Cerebellar nuclear complex (tissue), 1 donor: ENCODE measurements at places on chromosomes 6 and 20.

- DNase-seq = no peak
These were observed 144.0 kb downstream of the LRRC1 start for GRCh38 chr6:53938810-53939209.

DNA sequence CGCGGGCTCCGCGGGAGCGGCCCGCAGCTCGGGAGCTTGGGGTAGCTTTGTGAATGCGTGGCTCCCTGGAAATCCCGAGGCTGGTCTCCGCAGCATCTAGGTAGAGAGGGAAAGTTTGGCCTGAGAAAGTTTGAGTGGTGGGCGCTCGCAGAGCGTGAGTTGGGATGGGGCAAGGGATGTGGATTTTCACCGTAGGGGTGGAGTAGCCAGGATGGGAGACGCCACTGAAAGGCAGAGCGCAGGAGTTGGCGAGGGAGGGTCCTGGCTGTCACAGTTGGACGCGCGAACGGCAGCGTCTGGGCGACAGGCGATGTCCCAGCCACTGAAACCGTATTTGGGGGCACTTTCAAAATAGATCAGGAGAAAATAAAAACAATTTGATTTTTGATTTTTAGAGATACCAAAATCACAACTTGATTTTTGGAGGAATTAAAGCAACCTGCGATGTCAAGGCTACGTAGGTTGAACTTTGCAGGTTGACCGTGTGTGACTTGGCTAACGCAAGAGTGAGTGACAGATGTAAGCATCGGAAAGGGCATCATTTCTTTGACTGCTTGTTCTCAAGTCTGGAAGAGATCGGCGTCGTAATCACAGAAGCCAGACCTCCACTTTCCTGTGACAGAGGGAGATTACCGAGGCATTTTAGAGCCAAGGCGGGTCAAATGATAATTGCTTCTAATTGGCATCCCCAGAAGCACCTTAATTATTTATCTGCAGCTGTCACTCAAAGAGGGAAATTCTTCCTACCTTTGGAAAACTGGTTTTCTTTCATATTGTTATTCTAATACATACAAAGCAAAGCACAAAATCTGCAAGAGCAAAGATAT, 646 bp downstream of the HEY2 start:
- no peak for DNase-seq

GRCh38 chr6:43702534-43703440, 15.2 kb upstream of the MRPS18A start:
- DNase-seq = no peak

- no peak for DNase-seq
These were observed 8.4 kb downstream of the NINL start for GRCh38 chr20:25576783-25577530.

- no peak for DNase-seq
These were observed 1.1 kb downstream of the CDS2 start for GRCh38 chr20:5127859-5128424.

DNA sequence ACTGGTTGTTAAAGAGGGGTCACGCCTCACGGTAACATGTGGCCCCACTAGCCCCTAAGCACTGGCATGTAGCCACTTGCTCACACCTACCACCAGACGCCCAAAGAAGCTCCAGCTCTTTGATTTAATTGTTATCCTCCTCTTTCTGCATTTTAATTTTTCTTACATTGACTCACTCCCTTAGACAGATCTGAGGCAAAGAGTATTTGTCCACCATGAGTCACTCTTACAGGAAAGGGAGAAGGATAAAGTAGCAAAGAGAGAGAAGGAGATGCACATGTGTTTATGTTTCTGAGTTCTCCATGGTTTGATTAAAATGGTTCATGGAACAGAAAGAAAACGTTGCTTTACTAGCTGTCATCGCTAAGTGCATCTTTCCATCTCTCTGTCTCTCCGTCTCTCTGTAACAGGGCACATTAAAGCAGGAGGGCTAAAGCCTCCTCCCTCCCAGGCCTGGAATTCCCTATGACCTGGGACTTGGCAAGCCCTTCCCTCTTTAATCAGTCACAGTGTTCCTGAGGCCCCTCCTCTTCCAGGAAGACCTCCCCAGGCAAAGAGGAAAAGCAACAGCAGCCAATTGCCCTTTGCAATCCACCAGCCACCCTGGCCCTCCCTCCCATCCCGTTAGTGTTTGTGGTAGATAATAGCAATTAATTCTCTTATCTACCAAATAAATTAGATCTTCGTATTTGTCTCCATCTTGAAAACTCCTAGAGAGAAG, 112.8 kb upstream of the TSHZ2 start:
- DNase-seq = no peak

DNA sequence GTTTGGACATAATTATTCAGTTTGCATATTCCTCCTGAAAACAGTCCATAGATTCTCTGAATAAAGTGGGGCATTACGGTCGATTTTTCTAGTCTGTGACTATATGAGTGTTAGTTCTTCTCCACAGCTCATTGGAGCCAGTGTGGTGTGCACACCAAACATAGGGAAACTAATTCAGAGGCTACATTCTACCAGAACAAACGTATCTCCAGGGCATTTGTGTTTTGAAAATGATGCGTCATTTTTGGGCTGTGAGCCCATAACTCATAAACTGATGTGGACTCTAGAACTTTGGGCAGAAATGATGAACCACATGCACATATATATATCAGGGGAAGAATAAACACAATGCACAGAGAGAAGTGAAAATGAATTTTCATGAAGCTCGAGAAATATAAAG, 41.8 kb downstream of the C6orf58 start:
- DNase-seq = no peak

DNA sequence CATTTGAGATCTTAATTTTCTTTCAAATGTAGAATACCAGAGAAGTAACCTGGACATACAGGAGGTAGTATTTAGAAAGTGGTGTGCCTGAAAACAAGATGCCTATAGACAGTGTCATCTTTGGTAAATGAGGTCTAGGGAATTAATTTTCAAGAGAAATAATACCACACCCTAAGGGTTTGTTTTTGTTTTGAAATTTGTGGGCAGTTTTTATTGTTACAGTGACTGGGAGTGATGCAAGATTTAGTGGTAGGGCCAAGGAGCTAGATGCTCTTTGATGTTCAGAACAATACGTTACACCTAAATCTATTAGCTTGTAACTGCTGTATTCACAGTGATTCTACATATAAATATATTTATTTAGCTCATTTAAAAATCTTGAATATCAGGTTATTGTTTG, 856.5 kb upstream of the MAP3K7 start:
- no peak for DNase-seq

- no peak for DNase-seq
These were observed 412.2 kb downstream of the UTRN start for GRCh38 chr6:144697369-144697760.

DNA sequence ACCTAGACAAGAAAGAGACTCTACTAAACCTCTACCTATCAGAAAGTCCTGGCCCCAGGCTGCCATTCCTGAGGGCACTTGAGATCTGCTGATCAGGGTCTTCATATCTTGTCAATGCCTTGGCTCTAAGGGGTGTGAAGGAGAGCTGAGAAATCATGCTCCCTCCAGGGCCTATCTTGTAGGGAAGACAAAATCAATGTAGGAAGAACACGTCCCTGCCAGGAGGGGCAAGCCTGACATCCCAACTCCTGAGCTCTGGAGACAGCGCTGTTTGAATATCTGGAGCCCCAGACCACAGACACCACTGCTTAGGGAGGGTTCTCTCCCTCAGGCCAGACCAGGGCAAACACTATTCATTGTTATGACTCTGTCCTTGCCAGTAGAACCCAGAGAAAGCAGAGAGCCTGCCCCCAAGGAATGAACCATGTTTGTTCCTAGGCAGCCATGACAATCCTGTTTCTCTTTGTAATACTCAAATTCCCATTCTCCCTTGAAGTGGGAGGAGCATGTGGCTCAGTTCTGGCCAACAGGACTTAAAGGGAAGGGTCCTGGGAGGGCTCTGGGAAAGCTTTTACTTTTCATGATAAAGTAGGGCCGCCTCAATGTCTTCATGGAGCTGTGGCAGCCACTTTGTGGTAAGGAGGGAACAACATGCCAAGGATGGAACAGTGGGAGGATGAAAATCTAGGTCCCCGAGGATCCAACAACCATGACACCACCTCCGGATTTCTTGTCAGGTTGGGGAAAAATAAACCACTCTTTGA, 1.8 kb upstream of the FASTKD5 start:
- DNase-seq = no peak

- DNase-seq = no peak
These were observed 212.2 kb upstream of the FOXA2 start for GRCh38 chr20:22796469-22797077.

DNA sequence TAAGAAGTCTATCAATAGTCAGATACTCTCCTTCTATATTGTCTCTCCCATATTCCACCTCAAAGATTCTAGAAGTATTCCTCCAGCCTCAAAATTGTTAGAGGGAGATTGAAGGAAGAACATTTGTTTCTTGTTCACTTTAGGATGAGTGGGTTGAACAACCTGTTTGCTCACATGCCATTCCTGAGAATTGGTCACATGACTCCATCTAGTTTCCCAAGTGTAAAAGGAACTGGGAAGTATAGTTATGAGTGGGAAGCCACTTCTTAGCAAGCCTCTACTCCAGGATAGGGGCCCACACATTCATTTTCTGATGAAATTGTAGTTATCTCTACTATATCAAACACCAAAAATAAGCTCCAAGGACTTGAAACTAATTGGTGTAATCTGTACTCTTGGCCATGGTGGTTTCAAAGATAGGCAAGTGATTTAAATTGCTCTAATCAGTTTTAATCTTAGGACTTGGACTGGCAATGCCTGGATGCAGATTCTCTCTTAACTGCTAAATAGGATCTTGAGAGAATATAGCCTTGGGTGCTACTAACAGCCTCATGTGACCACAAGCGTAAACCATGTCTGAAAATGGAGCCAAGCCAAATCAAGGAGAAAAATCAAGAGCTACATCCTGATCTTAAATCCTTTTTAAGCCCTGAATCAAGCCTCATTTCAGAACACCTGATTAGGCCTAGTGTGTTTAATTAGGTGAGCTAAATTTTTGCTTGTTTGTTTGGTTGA, 758.7 kb upstream of the MAN1A1 start:
- DNase-seq = no peak

GRCh38 chr6:106757267-106757666, 127.9 kb downstream of the QRSL1 start:
- DNase-seq = no peak

GRCh38 chr6:14180609-14181008, 63.0 kb downstream of the CD83 start:
- no peak for DNase-seq

- DNase-seq = no peak
These were observed 112.7 kb downstream of the ISM1 start for GRCh38 chr20:13333793-13334192.
